ENCODE measurements at places on chromosomes 6 and 20.

DNA sequence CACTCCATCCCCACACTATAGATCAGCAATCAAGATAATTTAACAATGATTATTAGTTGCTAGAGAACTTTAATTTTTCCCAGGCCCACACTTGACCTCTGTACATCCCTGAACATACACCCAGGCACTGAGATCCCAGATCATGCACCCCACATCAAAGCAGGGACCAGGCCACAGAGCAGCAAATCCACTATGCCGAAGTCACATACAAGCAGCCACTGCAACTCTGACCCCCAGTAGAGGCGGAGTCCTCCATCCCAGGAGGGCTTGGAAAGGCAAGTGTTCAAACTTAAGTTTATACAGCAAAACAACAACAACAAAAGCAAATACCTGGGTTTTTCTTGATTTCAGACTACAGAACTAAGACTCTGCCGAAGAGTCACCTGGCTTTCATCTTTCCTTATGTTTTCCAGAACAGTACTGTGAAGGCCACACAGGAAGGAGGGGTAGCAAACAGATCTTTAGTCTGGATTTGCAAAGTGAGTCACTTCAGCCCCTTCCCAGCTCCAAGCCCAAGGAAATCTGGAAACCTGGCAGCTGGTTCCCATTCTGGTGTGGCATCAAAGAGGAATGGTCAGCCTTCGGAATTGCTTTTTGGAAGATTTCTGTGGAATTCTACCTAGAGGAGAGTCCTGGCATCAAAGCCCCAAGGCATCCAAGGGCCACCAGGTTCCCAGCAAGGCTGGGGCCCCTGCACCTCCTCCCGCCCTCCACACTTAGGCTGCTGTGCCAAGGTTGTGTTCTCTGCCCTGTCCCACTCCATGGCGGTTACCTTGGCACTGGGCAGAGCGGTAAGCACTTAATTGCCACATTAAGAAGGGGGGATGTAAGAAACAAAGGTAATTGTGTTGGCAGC lies 7.3 kb downstream of the JAG1 start:
- DNase-seq = no peak

GRCh38 chr20:54668271-54669039 lies 193.1 kb downstream of the DOK5 start:
- DNase-seq = no peak

GRCh38 chr20:48398506-48399449 lies 429.0 kb downstream of the PREX1 start:
- no peak for DNase-seq

DNA sequence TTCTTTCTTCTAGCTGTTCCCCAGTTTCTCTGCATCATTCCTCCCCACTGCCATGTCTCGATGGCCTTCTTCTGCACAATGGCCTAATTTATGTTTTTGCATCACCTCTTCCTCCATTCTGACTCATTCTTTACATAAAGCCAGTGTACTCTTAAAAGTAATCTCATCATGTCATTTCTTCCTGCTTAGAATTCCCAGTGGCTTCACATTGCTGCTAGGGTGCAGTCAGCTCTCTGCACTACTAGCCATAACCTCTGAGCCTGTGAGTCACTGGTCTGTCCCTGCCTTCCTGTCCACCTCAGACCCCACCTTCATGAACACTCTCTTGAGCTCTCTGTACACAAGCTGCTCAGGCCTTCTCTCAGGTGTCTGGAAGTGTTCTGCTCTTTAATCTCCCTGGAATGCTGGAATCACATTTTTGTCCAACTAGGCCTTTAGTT lies 24.1 kb upstream of the TRIM27 start:
- no peak for DNase-seq

DNA sequence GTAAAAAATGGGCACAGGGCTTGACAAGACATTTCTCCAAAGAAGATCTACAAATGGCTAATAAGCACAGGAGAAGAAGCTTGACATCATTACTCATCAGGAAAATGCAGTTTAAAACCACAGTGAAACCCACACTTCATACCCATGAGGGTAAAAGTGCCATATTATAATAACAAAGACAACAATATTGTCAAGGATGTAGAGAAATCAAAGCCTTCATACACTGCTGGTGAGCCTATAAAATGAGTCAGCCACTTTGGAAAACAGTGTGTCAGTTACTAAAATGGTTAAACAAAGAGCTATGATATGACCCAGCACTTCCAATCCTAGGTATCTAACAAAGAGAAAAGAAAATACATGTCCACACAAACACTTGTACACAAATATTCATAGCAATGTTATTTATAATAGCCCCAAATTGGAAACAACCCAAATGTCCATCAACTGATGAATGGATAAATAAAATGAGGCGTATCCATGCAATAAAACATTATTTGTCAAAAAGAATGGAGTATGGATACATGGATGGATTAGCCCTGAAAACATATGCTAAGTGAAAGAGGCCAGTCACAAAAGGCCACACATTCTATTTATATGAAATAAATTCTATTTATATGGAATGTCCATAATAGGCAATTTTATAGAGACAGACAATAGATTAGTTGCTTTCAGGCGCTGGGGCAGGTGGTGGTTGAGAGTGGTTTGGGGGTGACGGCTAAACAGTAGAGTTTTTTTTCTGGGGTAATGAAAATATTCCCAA lies 11.5 kb upstream of the IL20RA start:
- no peak for DNase-seq

DNA sequence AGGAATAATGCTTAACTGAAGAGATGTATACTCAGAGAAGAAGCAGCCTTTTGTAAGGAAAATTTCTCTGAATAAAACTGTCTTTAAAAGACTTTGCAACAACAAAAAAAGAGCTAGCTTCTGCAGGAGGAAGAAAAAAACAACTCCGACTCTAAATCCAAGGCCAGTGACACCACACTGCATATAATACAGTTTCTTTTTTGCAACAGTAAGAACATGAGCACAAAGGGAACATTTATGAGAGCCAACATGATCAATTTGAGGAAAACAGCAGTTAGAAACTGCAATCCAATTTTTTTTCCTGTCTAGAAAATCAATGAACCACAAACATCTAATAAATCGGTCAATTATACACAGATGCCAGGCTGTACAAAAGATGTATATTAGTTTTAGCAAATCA lies 42.9 kb upstream of the UST start:
- no peak for DNase-seq

GRCh38 chr20:40891351-40891750 lies 137.3 kb upstream of the TOP1 start:
- DNase-seq = no peak

- DNase-seq = peak; percentile 50
Measured at GRCh38 chr6:137717074-137718073, 149.7 kb upstream of the TNFAIP3 start.

DNA sequence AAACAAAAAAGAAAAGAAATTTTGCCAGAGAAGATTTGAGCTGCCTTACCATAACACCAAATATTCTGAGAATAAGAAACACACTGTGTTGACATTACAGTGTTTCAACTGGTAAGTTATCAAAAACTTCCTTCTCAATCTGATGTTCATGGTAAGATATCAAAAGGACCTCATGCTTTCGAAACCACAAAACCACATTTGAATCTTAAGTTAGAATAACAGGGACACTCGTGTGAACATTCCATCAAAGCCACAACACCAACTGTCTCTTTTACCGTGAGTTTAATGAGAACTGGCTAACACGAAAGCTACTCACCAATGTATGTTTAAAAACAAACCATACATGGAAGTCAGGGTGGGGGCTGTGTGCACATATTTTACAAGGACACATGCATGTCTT lies 73.0 kb upstream of the OPRM1 start:
- no peak for DNase-seq

DNA sequence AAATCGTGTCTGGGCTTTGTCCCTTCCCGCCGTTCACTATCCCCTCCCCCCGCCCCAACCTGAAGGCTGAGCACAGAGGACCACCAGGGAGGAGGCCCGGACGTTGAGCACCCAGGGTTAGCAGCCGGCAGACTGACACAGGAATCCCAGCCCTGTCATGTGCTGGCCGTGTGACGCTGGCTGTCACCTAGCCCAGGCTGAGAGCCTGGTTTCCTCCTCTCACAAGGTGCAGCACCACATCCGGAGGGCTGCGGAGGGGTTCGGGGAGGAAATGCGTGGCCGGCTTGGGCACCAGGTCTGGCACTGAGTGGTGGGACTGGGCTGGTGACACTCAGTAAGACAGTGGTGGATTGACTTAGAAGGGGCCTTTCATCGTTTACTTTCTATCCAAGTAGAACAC lies 4.6 kb upstream of the LSM14B start:
- DNase-seq = peak; percentile 44

Measured in activated CD4-positive, alpha-beta T cell treated with anti-CD3 and anti-CD28 coated beads for 1 hour (primary cell).